NCI-H2171 (cell line): ENCODE measurements at places on chromosomes 1 and 21.

- DNase-seq = no peak
Measured at GRCh38 chr1:43282220-43283195, 2.9 kb downstream of the C1orf210 start.

DNA sequence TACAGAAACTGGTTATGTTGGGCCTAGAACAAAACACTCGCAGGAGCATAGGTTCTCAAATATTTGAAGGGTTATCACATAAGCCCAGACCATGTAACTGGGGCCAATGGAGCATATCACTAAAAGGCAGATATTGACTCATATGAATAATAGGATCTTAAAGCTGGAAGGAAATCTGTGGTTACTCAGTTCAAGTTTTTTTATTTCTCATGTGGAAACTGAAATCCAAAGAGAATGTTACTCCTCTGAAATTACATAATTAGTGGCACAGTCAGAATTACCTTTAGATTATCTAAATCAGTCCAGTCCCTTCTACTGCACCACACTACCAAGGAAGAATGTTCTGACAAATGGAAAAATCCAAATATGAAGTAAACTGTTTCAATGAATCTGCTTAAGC lies 12.0 kb downstream of the SLAMF8 start:
- no peak for DNase-seq

DNA sequence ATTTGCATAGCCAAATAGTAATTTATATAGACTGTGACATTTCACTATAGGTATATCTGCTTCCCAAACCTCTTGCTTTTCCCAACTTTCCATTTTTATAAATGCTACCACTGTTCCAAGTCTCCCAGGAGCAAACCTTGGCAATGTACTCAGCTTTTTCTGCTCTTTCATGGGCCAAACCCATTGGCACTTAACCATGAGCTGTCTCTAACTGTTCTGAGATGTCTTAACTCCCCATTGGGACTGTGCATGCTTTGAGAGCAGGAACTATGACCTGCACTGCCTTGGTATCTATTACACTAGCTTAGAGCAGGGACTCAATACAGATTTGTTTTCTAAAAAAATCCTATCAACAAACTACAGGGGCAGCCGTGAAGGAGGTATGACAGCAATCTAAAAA lies 22.5 kb upstream of the KHDRBS1 start:
- no peak for DNase-seq

DNA sequence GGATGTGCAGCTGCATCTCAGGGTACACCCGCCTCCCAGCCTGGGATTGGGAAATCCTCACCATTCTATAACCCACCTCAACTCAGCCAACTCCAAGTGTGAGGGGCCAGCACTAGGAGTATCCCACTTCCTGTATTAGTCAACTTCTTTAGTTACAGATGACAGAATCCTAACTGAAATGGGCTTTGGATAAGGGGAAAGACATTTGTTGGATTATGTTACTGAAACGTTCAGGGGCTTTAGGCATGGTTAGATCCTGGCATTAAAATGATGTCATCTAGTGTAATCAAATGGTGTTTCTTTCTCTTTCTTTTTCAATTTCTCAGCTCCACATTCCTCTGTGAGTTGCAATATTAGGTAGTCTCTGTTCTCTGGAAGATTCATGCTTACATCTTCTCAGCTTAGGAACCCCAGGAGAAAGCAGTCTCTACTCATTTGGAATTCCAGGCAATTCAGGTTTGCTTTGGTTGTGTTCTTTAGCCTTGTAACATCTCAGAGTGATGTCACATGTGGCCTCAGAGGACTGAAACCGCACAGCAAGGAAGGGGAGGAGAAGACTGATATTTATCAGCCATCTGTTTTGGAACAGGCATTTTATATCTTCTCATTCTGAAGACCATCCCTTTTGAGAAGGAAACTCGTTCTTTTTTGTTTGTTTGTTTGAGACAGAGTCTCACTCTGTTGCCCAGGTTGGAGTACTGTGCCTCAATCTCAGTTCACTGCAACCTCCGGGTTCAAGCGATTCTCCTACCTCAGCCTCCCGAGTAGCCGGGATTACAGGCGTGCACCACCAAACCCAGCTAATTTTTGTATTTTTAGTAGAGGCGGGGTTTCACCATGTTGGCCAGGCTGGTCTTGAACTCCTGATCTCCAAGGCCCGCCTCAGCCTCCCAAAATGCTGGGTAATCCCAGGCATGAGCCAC lies 18.9 kb upstream of the TMEM54 start:
- no peak for DNase-seq

GRCh38 chr1:64187646-64188045 lies 15.8 kb upstream of the UBE2U start:
- DNase-seq = no peak

GRCh38 chr1:36608272-36608671 lies 125.6 kb upstream of the CSF3R start:
- no peak for DNase-seq

- DNase-seq = no peak
Measured at GRCh38 chr1:44907893-44908292, 64.8 kb upstream of the PTCH2 start.

DNA sequence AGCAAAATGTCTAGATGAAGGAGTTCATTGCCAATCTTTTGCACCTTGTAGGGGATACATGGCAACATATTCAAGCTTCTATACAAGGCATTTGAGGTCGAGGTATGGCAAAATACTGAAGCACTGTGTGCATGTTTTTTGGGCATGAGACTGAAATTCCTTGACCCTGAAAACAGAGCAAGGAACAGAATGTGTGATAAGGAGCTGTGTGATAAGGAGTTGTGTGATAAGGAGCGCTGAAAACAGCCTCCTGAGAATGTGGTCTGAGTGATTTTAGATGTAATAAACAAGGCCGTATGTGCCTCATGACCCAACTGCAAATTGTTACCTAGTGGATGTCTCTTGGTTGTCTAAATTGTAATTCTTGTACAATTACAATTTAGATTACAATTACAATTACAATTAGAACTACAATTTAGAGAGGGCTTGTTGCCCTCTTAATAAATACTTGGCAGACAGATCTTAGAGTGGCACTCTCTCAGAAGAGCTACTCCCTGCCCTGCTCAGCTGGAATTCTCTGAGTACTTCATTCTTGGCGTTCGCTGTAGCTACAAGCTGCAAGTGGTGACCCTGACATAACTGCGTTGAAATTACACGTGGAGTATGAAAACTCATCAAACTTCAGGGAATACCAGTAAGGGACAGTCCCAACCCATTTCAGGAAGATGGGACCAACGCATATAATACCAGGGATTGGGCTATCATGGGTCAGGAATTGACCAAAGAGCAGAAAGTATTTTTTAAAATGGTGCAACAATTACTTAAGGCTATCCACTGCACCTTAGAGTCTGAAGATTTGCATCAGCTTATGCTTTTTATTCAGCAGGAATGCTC lies 20.0 kb upstream of the ITLN1 start:
- no peak for DNase-seq

DNA sequence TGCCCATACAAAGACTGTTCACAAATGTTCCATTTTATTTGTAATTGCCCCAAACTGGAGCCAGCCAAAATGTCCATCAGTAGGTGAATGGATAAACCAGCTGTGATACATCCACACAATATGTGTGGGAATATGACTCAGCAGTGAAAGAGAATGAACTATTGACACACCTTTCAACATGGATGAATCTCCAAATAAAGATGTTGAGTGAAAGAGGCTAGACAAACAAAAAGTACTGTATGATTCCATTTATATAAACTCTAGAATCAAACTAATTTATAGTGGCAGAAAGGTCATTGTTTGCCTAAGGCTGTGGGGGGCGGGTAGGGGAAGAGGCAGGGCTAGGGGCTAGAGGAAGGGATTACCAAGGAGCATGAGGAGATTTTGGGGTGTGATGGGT lies 4.5 kb downstream of the DHCR24 start:
- DNase-seq = no peak

GRCh38 chr1:32925403-32926162 lies 24.4 kb upstream of the TMEM54 start:
- no peak for DNase-seq

GRCh38 chr1:23797478-23798448 lies 2.8 kb downstream of the GALE start:
- no peak for DNase-seq

DNA sequence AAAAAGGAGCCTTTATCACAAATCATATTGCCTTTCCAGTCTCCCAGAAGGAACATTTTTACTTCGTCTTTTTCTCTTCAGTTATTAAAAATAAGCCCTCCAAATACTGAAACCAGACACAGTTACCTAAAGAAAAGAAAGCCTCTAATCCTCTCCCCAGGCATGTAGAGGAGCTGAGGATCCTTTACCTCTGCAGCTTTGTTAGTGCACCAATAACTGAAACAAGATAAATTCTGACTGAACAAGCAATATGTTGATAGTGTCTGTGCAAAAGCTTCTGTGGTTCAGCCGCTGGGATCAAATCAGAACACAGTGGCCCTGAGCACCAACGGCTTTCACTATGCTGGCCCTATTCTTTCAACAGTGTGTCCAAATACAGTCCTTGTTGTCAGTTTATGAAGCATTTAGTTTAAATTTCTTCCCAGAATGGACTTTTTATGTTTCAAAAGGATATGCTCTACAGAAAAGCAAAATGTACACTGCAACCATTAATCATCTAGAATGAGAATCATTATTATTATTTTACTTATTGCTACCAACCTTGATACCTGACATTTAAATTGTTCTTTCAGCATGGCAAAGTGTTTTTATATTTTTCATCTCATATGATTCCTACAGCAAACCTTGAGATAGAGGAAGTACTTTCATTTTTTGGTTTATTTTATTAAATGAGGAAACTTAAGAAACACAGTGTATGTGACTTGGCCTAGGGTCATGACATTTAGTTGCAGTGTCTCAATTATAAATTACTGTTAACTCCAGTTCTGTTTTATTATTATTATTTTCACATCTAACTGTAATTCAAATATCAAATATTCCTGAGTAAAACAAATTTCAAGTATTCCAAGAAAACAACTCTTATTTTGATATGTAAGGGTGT lies 217.9 kb downstream of the NEGR1 start:
- DNase-seq = no peak

DNA sequence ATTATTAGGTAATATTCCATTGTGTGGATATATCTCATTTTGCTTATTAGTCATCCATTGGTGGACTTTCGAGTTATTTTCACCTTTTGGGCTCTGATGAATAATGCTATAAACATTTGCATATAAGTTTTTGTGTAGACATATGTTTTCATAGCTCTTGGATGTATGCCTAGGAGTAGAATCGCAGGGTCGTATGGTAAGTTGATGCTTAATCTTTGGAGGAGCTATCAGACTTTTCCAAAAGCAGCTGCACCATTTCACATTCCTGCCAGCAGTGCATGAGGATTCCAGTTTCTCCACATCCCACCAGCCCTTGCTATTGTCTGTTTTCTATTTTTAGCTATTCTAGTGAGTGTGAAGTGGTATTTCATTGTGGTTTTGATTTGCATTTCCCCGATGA lies 120.3 kb upstream of the TMEM51 start:
- no peak for DNase-seq

DNA sequence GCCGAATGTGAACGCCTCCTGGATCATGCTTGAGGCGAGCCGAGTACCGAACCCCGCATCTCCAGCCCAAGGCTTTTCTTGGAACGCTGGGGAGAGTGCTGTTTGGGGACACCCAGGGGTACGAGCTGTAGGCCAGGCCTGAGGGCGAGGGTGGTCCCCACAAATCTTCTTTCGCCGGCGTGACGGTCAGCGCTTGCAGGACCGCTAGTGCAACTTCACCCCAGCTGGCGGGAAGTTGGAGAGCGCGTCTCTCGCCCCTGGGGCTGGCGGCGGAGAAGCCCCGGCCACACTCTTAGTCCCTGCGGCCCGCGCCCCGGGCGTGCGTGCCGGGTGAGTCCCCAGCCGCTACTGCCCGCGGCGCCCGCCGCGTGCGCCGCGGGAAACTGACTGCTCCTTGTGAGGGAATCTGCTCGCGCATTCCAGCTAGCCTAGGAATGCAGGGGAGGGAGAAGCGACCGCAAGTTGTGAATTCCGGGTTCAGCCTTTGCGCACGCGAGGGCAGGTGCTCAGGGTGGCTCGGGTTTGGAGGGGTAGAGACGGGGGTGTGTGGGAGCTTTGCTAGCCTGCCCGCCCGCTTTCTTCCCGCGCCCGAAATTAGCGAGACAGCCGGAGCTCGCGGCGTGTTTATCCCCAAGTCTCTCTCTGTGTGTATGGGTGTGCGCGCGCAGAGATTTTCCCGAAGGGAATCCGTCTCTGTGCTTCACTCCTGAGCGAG lies 884 bp downstream of the LHX4 start:
- no peak for DNase-seq

GRCh38 chr1:178046591-178047270 lies 47.2 kb upstream of the RASAL2 start:
- no peak for DNase-seq

- no peak for DNase-seq
Measured at GRCh38 chr1:163172596-163172995, 30.1 kb downstream of the RGS5 start.

DNA sequence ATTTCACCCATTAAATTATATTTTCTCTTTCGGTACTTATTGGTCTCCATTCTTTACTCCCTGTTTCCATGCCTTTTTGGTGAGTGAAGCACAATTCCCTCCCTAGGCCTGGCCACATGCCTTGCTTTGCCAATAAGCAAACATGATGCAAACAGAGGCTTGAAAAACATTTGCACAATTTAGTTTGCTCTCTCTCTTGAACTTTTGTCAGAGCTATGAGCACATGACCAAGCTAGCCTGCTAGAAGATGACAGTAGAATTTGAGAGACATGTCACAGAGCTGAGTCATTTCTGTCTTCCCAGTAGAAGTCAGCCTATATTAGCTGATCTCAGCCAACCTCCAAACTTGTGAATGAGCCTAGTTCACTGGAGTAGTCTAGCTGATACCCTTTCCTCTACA lies 24.6 kb downstream of the ANGPTL3 start:
- no peak for DNase-seq

GRCh38 chr1:203524152-203524551 lies 30.2 kb downstream of the OPTC start:
- no peak for DNase-seq

DNA sequence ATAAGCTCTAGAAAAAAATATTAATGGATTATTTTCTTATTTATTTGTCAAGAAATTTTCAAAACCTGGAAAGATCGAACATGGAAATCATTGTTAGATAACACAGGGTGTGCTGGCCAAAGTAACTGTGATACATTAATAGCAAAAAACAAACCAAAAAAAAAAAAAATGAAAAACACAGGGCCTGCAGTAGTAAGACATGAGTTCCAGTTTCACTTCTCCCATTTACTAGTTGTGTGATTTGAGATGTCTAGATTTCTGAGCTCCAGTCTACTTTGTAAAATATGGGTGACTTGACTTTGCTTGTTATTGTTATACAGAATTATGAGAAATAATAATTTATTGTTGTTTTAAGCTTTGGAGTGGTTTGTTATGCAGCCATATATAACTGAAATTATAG lies 13.6 kb downstream of the FAM177B start:
- no peak for DNase-seq

GRCh38 chr1:209323743-209324142 lies 259.8 kb upstream of the CAMK1G start:
- no peak for DNase-seq

GRCh38 chr21:29074783-29075182 lies 1.3 kb upstream of the CCT8 start:
- no peak for DNase-seq
